ENCODE measurements at places on chromosomes 13 and 19.

GRCh38 chr19:9939301-9939913 lies 3.1 kb upstream of the OLFM2 start:
- no peak for DNase-seq

- no peak for DNase-seq
Observed at GRCh38 chr19:28871099-28871725, 341.7 kb downstream of the UQCRFS1 start.

DNA sequence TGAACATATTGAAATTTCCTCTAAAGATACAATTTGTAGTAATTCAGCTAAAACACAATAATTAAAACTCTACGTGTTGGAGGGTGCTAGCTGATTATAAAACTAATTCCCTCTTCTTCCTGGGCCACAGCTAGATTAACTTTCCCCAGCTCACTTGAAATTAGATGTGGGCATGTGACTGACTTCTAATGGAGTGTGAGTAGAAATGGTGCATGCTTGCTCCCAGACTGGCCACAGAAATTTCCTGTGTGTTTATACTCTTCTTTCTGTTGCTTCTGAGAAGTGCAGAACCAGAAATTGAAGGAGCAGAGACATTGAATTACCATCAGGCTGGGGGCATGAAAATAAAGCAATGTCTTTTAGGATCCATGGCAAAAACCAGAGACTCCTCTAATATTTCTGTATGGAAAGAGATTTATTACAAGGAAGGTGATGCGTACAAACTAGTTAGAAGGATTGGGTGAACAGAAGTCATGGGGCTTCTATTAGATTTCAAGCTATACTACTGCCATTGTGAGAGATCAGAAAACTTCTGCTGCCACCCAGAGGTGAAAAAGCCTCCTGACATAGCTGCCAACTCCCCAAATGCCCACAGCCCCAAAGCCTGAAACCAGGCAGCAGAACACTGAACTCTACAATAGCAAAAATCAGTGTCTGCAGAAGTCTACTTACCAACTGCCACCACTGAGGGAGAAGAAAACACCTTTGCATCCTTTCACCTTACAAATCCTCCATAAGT lies 379.2 kb upstream of the MIR17HG start:
- DNase-seq = no peak

- DNase-seq = no peak
Observed at GRCh38 chr19:34767951-34768350, 5.1 kb downstream of the ZNF599 start.

DNA sequence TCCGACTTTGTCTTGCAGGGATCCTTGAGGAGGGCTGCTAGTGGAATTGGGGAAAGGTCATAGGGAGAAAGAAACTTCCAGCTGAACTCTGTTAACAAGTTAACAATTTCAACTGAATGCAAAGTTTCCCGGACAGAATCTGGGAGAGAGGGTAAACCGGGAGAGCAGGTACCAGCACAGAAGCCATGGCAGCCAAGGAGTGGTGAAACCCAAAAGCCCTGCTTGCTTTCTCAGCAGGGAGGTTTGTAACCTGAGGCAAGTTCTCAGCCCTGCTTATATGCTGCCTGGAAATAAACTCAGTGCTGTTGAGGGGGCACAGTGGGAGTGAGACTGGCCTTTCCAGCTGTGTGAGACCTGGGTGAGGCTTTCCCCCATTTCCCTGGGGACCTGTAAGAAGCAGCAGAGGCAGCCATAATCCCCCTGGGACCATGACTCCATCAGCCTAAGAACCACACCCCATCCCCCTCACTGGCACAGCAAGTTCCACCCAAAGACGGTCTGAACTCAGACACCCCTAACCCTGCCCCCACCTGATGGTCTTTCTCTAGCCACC lies 84.0 kb downstream of the SUCLA2 start:
- DNase-seq = no peak

GRCh38 chr13:99626461-99627082 lies 125.3 kb downstream of the TM9SF2 start:
- DNase-seq = no peak
